ENCODE measurements at places on chromosomes 5 and 9.

DNA sequence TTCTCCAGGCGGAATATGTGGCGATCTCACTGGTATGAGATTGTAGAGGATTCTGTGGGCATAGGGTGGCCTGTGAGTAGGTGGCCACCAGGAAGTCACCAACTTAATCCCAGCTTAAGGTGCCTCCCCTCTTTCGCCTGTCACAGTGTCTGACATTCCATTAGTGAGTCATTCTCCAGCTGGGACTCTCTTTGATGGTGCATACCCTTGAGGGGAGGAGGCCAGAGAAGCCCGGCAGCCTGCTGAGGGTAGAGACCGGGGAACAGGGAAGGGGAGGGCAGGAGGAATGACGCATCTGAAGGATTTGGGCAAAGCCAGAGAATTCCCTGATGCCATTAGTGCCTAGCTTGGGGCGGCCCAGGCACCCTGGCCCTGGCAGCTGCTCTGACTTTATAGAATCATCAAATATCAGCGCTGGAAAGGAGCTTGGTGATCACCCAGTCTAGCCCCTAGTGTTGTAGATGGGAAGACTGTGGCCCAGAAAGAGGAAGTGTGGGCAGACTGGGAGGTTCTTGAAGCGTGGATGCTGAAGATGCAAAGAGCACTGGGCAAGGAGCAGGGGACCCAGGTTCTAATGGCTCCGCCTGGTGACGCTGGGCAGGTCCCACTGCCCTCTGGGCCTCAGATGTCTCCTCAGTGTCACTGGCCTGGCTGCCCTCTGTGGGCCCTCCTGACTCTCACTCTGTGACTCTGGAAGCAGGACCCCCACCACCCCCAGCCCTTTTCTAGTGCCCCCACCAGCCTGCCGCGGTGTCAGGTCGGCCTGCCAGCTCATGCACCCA, 41.4 kb downstream of the DAB2IP start:
- no peak for DNase-seq

GRCh38 chr9:6575324-6576034, 70.0 kb downstream of the GLDC start:
- DNase-seq = no peak

- no peak for DNase-seq
Observed at GRCh38 chr5:31531543-31531887, 378 bp downstream of the DROSHA start.

- DNase-seq = no peak
Observed at GRCh38 chr9:70069704-70070103, 26.1 kb downstream of the MAMDC2 start.

- no peak for DNase-seq
Observed at GRCh38 chr5:130316971-130317680, 412.9 kb downstream of the CHSY3 start.

GRCh38 chr5:73215891-73216610, 43.1 kb downstream of the TMEM174 start:
- peak; percentile 21 for DNase-seq

DNA sequence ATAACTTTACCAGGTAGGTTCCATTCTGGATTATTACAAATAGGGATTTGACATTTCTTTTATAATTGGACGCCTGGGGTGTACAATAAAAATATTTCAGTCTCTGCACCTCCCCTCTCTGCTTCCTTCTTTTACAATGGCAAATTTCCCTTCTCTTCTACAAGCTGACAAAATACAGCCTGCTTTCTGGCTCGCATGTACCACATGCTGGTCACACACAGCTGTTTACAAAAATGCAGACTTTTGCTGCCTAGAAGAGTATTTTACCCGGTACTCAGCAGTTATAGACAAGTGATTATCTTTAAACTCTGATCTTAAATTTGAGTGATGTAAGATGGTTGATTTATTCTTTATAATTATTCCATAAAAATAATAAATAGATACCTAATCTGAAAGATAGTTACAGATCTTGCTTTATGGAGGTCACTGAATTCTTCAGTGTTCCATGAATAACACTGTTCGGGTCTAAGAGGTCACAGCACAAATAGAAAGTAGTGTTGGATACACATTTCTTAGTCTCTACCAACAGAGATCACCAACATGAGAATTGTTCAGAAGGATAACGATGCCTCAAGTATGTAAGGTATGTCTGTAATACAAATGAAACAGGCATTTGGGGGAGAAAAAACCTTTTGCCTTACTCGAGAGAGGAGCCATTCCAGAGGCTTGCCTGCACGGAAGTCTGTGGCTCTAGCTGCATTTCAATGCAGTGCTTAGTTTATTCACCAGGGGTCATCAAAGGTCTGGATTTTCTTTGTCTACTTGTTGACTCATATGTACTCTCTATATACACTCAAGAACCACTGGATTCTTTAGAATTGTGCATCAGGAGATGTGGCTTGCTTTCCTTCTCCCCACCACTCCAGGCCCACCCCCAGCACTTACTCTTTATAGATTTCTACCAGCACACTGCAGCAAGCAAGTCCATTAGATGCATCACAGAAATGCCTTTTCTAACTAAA, 206.6 kb upstream of the RFX3 start:
- peak; percentile 4 for DNase-seq

DNA sequence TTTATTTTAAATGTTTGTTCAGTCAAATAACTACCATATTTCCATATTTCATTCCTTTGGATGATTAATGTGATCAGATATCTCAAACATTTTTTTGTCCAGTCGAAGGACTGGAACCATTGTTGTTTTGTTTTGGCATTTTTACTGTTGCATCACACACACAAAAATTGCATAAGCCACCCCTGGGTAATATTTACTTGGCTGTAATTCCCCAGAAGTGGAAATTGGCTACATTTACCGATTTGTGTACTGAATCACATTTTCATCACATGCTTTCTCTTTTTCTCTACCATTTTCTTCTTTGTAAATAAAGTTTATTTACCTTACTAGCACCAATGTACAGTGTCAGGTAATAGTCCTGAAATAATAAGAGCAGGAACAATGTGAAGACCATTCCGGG, 1729.7 kb upstream of the WWC1 start:
- no peak for DNase-seq

GRCh38 chr5:157592594-157592993, 17.0 kb upstream of the ADAM19 start:
- DNase-seq = no peak

DNA sequence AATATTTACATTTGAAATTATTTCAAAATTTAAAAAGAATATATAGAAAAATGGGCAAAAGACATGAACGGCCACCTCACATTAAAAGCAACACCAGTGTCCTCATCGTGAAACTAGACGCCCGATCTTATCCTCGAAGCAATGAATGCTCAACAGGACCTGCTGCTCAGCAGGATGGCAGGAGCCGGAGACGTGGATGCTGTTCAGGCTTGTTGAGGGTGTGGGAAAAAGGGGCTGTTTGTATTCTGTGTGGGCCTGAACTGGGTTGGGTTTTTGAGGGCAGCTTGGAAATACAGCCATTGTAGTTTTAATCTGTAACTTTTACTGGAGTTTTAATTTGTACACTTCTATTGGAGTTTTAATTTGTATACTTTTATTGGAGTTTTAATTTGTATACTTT, 20.3 kb downstream of the EXOC3 start:
- no peak for DNase-seq

DNA sequence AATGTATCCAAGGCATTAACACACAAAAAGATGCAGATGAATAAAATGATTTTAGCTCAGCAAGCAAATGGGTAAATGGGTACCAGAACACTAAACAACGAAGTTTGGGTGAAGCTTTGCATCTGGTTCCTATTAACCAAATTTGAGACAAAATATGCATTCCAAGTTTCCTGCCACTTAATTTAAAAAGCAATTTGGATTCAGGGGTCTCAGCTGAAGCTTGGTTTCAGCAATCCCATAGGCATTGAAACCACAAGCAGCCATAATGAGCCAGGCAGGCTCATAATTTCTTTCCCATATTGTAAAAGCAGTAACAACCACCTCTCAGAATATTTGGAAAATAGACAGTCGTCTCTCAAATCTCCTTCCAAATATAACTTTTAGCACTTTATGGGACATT, 138.9 kb downstream of the NXNL2 start:
- no peak for DNase-seq

- DNase-seq = no peak
Observed at GRCh38 chr5:52419357-52419756, 368.4 kb upstream of the ITGA1 start.

DNA sequence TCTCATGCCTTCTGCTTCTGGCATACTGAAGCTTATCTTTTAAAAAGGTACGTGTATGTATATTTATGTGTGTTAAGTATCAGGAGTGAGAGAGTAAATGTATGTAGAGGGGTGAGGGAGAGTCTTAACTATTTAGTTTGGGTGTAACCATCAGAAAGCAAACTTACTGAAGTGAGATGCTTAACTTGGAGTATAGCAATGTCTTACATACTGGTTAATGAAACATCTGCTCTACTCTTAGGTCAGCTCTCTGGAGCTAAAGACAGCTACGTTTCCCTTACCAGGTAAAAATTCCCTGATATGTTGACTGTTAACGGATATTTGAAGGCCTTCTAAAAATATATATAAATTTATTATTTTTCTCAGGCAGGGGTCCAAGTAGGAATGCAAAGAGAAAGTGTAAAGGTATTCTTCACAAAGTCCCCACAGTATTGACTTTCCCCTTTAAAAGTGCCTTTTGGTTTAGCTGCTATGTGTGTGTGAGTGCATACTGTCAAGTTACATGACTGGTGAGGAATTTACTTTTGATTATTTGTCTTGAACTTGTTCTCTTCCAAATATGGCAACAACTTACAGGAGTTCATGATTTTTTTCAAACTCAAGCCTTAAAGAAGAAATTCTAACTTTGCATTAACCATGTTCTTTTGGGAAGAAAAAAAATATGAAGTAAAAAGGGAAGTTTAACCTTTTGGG, 12.3 kb upstream of the C5orf24 start:
- no peak for DNase-seq

DNA sequence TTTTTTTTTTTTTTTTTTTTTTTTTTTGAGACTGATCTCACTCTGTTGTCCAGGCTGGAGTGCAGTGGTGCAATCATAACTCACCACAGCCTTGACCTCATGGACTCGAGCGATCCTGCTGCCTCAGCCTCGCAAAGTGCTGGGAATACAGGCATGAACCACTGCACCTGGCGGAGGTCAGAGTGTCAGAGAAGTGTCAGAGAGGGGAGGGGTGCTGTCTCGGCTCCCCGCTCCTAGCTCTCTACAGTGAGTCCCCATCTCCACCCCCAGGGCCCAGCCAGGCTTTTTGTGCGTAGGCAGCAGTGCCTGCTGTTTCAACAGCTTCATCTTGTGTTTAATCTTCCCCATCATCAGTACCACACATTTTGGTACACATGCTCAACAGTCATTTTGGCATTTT, 38.3 kb downstream of the SAR1B start:
- no peak for DNase-seq

- DNase-seq = no peak
Observed at GRCh38 chr5:44390351-44390750, 1.1 kb upstream of the FGF10 start.

DNA sequence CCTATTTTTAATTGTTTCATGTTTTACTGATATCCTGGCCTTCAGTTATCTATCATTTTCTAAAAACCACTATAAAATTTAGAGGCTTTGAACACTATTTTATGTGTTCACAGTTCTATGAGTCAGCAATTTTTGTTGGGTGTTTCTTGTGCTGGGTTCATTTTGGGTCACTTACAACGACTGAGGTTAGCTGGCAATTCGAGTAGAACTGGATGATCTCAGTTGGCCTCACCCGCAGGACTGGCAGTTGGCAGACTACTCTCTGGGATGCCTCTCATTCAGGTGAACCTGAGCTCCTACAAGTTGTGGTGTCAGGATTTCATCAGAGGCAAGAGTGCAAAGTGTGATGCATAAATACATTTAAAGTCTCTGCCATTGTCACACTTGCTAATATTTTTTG, 151.0 kb upstream of the PAPPA start:
- no peak for DNase-seq

GRCh38 chr5:93395010-93395409, 186.0 kb downstream of the NR2F1-AS1 start:
- no peak for DNase-seq

- DNase-seq = no peak
Observed at GRCh38 chr9:127578627-127578951, 33.5 kb upstream of the STXBP1 start.

- DNase-seq = no peak
Observed at GRCh38 chr9:135328485-135329417, 150.8 kb upstream of the PPP1R26 start.

DNA sequence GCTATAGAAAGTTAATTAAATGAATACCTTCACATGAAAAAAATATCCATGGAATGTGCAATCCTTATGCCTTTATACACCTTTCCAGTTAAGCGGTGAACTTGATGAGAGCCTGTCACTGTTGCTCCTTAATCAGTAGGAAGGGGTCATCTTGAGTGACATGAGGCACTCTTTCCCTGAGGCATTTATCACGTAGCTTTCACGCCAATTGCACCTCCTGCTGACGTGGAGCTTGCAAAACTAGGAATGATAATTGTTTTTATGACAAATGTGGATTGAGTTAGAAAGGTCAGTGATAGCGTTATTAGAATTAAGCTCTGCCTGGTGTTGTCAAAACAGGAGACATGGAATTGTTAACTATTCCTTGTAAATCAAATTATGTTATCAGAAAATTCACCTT, 79.7 kb downstream of the SLF1 start:
- no peak for DNase-seq

GRCh38 chr5:12133520-12133919, 229.3 kb upstream of the CTNND2 start:
- DNase-seq = no peak

DNA sequence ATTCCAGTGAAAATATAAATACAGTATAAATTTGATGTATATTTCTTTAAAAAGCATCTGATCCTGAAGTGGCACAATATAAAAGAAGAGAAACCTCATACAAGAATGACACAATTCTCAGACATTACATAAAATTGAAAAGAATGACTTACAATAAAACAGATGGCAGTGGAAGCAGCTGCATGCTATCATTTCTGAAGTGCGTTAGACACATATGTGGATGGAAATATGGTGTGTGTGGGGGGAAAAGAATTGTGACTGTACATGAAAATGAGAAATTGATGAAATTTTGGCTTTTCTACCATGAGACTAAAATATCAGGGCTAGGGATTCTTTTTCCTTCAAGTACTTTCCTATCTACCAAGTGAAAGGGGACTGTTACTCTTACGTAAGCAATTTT, 45.9 kb upstream of the CDH18 start:
- DNase-seq = no peak

DNA sequence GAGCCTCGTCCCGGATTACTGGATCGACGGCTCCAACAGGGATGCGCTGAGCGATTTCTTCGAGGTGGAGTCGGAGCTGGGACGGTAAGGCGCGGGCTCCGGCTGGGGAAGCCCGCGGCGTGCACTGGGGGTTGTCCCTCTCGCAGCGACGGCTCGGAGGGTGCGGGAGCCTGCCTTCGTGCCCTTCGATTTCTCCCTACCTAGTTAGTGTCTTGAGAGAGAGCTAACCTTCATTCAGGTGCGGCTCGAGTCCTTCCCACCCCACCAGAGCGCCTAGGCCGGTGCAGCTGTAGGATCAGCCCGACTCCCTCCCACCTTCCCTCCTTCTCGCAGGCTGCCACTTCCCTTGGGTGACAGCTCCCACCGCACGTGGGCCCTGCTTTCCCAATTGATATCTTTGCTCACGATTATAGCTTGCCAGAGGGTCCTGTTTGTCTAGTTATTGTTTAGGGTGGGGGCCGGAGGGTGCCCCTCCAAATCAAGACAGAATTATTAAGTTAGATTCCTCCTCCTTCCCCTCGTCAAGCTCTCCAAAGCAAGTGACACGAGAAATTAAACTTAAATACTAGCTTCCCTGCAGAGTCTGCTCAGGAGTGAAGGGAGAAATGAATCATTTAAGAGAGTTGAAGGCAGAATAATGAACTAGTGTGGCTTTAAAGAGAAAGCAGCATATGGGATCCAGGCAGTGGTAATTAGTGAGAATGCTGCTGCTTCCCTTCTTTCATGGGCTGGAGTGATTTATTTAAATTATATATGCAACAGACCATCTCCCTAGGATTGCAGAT, 569 bp downstream of the CAMK4 start:
- DNase-seq = no peak

Measured in stimulated activated CD8-positive, alpha-beta memory T cell treated with anti-CD3 and anti-CD28 coated beads, Interleukin-7, amount 100 ng/mL, for 1 hour (primary cell).